D341Med (cell line): ENCODE measurements at places on chromosomes 12 and 14.

- DNase-seq: no peak
Observed at GRCh38 chr12:24554612-24555295, 394.1 kb downstream of the BCAT1 start.

- no peak for DNase-seq
Observed at GRCh38 chr12:61138415-61138759, 1121.8 kb upstream of the USP15 start.

- no peak for DNase-seq
Observed at GRCh38 chr14:77040741-77041653, 12.5 kb upstream of the IRF2BPL start.

GRCh38 chr12:9745199-9745598, 12.3 kb upstream of the CLECL1 start:
- DNase-seq: no peak

DNA sequence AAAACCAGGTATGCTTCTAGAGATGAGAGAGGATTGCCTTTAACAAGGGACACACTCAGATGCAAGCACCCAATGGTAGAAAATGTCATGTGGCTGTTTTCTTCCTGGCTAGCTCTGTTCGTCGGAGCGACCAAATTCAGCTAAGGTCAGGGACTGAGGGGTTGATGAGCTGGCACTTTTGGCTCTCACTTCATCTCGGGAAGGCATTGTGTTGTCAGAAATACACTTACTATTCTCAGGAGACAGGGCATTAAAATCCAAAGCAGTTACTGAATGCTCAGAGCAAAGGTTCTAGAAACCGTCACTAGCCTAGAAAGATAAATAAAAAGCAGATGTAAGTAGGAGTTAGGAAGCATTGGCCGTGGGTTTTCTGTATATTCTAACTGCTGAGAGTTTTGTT, 275.7 kb upstream of the SSTR1 start:
- no peak for DNase-seq

DNA sequence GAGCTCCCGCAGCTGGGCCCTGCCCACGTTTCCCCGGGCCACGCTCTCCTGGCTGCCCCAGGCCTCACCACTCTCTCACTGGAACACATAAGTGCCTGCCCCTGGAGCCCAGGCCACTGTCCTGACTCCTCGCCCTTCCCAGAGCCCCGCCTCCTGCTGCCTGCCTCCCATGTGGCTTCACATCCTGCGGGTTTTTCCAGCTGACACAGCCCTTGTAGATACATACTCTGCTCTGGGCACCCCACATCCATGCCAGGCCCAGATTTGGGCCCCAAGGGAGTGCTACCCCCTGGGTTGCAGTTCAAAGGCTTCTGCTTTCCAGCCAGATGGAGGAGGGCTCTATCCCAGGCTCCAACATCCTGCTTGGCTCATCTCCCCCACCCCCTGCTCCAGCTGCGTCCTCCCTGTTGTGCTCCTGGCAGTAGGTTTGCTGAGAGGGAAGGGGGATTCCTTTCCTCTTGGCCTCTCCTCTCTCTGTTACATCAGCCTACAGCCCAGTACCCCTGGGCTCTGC, 60.1 kb downstream of the TSPAN9 start:
- DNase-seq: no peak

- no peak for DNase-seq
Observed at GRCh38 chr14:101927859-101928258, 36.5 kb upstream of the DYNC1H1 start.

DNA sequence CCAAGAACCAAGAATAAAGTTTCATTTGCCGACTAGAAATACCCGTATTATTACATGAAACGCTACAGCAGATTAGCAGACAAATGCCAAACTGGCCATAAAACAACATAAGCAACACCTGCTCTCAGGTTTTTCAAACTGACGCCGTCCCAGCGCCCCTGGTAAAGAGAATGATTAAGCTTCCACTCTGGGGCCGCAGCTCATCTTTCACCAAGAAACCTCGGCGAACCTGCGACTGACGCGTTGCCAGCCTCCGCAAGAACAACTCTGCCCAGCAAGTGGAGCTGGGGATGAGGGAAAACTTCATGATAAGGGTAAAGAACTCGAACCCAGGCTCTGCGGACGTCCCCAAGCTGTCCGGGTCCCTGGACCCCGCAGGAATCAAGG, 530 bp downstream of the ARL1 start:
- no peak for DNase-seq
